ENCODE measurements at places on chromosomes 7 and 10.

GRCh38 chr7:148374396-148375259, 215.9 kb upstream of the C7orf33 start:
- no peak for DNase-seq
- no peak overlapping the region for H3K27ac ChIP-seq
- H3K4me3 ChIP-seq: no peak overlapping the region
- no peaks in the 10 kb centered on the region for H3K4me1 ChIP-seq
- H3K27me3 ChIP-seq: no peaks in the 10 kb centered on the region

GRCh38 chr7:112715525-112715924, 74.7 kb downstream of the TMEM168 start:
- no peaks in the 10 kb centered on the region for H3K4me1 ChIP-seq
- no peak for DNase-seq
- H3K27me3 ChIP-seq: no peaks in the 10 kb centered on the region
- no peak overlapping the region for H3K4me3 ChIP-seq
- no peak overlapping the region for H3K27ac ChIP-seq

DNA sequence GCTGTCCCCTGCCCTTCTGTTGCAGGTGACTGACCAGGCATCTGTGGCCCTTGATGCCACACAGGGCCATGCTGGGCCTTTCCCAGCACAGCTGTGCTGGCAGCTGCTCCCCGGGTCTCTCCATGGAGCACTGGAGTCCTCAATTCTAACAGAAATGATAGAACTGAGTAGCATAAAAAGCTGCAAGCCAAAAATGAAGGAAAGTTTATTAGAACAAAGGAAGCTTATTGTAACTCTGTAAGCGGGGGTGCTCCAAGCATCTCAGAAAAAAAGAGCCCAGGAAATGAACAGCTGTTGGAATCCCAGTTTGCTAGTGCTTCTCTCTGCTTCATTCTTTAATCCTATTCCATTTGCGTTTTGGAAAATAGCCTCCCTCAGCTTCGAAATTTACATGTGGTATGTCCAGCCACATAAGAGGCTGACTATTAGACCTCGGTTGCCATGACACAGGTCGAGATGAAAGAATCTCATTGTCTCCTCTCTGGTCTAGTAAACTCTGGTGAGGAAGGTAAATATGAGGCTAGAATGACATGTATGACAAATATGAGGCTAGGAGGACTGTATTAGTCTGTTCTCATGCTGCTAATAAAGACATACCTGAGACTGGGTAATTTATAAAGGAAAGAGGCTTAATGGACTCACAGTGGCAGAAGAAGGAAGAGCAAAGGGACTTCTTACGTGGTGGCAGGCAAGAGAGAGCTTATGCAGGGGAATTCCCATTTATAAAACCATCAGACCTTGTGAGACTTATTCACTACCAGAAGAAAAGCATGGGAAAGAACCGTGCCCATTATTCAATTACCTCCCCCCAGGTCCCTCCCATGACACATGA, 23.7 kb downstream of the EPDR1 start:
- no peaks in the 10 kb centered on the region for H3K36me3 ChIP-seq
- no peak overlapping the region for H3K4me3 ChIP-seq
- no peak overlapping the region for H3K27ac ChIP-seq
- no peak for DNase-seq
- no peaks in the 10 kb centered on the region for H3K27me3 ChIP-seq
- H3K4me1 ChIP-seq: peaks cover 42% of the 10 kb centered on the region

DNA sequence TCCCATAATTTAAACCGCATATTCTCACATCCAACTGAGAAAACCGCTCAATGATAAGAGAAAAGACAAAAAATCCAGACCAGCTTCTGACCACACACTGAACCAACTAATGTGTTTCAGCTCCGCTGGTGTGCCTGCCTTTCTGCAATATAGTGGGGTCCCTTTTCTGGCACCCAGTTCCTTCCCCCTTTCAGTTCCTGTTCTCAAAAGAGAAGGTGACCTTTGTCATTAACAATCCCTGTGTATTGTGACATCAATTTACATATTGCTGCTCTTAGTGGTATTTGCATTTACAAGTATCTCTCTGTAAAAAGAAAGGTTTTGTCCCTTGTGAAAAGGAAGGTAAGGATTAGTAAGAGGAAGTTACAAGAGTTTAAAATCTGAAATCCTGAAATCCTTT, 1.4 kb downstream of the PPP1R17 start:
- no peak overlapping the region for H3K4me3 ChIP-seq
- no peaks in the 10 kb centered on the region for H3K4me1 ChIP-seq
- H3K36me3 ChIP-seq: no peaks in the 10 kb centered on the region

- no peaks in the 10 kb centered on the region for H3K27me3 ChIP-seq
- H3K4me1 ChIP-seq: no peaks in the 10 kb centered on the region
- H3K36me3 ChIP-seq: no peaks in the 10 kb centered on the region
Measured at GRCh38 chr10:113720386-113720785, 31.1 kb upstream of the PLEKHS1 start.

- H3K36me3 ChIP-seq: no peaks in the 10 kb centered on the region
- no peak overlapping the region for H3K27ac ChIP-seq
- H3K4me3 ChIP-seq: no peak overlapping the region
- no peaks in the 10 kb centered on the region for H3K27me3 ChIP-seq
- DNase-seq: no peak
Measured at GRCh38 chr10:74056050-74056818, 58.3 kb downstream of the VCL start.

DNA sequence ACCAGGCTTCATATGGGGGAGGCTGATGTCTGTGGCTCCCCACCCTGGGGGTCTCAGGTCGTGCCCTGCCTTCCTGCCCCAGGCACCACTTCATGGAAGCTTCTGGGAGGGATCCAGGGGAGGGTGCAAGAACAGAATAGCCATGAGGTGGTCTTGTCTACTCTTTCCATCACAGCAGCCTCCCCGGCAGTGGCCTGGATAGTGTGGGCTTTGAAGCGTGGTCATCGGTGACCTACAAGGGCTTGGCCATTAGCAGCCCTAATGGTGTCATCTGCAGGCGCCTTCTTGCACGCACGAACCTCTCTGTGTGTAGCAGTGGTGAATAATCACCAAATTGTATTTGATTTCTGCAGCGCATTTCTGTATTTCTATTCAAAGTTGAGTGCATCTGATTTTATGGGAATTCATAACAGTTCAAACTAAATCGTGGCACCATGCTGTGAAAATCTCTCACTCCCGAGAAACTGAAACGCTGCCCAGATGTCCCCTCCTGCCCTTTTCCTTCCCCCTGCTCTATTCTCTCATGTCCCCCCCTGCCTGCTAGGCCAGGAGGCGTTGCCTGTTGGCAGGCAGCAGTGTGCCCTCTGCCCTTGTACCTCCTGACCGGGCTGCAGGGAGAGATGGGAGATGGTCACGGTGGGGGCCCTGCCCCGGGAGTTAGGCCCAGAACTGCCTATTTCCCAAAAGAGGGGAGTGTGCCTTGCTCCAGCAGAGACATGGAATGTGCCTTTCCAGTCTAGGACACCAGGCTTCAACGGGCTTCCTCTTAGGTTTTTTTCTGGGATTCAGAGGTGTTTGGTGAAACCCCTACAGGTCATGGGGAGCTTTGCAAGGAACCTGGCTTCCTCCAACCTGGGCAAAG, 34.8 kb downstream of the CDH23 start:
- no peak overlapping the region for H3K27ac ChIP-seq
- no peak overlapping the region for H3K4me3 ChIP-seq
- DNase-seq: peak; percentile 72
- no peaks in the 10 kb centered on the region for H3K4me1 ChIP-seq
- H3K27me3 ChIP-seq: no peaks in the 10 kb centered on the region

DNA sequence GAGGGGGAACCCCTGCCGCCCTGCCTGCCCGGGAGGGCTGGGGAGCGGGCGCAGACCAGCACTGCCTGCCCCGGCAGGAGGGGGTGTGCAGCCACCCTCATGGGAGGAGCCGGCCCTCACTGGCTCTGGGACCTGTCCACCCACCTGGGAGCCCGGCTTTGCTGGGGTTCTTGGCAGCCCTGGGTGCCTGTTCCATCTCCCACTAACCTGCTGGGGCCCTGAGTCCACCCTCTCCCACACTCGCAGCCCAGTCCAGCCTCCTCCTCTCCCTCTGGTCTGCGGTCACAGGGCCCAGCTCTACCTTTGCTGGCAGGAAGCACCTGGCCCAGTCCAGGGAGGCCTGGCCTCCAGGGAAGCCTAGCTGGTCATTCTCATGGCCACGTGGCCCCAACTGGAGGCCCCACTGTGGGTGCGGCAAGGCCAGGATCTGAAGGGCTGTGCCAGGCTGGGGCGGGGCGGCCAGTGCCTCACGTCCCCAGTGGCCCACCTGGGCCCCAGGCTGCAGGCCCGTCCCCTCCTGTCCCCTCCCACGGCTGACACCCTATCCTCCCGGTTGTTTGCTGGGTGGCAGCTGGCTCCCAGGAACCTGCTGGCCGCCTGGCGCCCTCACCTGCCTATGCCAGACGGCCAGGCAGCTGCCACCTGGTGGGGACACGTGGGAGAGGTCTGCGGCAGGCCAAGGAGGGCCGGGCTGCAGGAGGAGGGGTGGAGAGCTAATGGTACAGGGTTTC, at the start of gene TMEM184A:
Gene TMEM184A, minus strand, starts transcription at position 393 of the 731 bp plus-strand sequence. CDS start 721 bp downstream, outside the sequence.
- peak within 1 kb of the TSS; percentile 61 for H3K4me3 ChIP-seq
- no peaks in the 10 kb centered on the region for H3K4me1 ChIP-seq
- H3K27ac ChIP-seq: peak within 1 kb of the TSS; percentile 76
- no peaks in the 10 kb centered on the region for H3K36me3 ChIP-seq

- H3K27me3 ChIP-seq: no peaks in the 10 kb centered on the region
- H3K36me3 ChIP-seq: no peaks in the 10 kb centered on the region
Measured at GRCh38 chr7:105656922-105657521, 75.7 kb upstream of the EFCAB10 start.

GRCh38 chr10:99843310-99843709, 60.9 kb downstream of the ABCC2 start:
- no peak overlapping the region for H3K27ac ChIP-seq
- no peak for DNase-seq
- H3K4me3 ChIP-seq: no peak overlapping the region
- H3K4me1 ChIP-seq: no peaks in the 10 kb centered on the region
- H3K27me3 ChIP-seq: no peaks in the 10 kb centered on the region

- no peak for DNase-seq
- H3K27ac ChIP-seq: no peak overlapping the region
- no peaks in the 10 kb centered on the region for H3K36me3 ChIP-seq
Measured at GRCh38 chr10:58356756-58357155, 21.9 kb downstream of the UBE2D1 start.

DNA sequence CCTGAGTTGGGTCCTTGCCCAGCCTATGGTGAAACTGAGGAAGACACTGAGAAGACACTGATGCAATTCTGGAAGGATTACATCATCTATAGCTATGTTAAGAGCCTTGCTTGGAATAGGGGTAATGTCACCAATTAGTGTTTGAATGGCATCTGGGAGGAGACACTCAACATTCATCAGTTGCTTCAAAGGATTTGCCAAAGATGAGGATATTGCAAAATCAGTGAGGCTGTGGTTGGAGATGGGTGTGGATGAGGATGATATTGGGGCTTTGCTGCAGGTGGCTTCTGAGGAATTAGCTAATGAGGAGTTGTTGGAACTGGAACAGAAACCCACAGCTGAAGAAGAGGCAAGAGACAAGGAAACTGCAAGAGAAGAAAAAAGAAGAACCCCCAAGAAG, 146.7 kb upstream of the SP4 start:
- DNase-seq: no peak
- H3K4me1 ChIP-seq: no peaks in the 10 kb centered on the region
- H3K4me3 ChIP-seq: no peak overlapping the region
- no peaks in the 10 kb centered on the region for H3K27me3 ChIP-seq
- H3K36me3 ChIP-seq: no peaks in the 10 kb centered on the region

GRCh38 chr7:17369691-17370426, 71.4 kb downstream of the AHR start:
- no peak overlapping the region for H3K27ac ChIP-seq
- peaks cover 7% of the 10 kb centered on the region for H3K4me1 ChIP-seq
- DNase-seq: no peak
- no peak overlapping the region for H3K4me3 ChIP-seq

DNA sequence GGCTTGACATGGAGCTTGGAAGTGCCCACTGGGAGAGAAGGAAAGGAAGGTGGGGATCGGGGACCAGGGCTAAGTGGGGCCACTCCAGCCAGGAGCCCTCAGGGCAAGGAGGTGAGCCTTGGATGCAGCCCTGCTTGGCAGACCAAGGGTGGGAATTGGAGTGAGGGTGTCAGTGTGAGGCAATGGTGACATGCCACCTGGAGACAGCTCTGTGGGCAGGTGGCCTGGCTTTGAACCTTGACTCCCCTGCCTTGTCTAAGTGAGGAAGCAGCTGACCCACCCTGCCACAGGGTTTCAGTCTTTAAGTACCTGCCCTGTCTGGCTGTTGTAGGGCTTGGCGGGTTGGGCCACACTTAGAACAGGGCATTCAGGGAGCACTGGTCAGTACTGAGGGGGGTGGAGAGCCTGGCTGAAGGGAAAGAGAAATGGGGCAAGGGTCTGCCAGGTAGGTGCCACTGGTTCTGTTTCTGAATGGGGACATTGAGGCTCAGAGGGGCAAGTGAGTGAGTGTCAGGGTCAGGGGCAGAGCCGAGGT, 4.8 kb downstream of the RAMP3 start:
- H3K36me3 ChIP-seq: no peaks in the 10 kb centered on the region
- H3K27ac ChIP-seq: no peak overlapping the region
- DNase-seq: no peak
- H3K4me1 ChIP-seq: no peaks in the 10 kb centered on the region

Measured in right lobe of liver (tissue), 6 donors.